Stimulated activated CD4-positive, alpha-beta T cell treated with anti-CD3 and anti-CD28 coated beads, Interleukin-15, amount 100 ng/mL, for 1 hour (primary cell): ENCODE measurements at places on chromosomes 16 and 17.

- DNase-seq, result no peak
These were observed 23.3 kb downstream of the CPNE2 start for GRCh38 chr16:57115514-57116182.

DNA sequence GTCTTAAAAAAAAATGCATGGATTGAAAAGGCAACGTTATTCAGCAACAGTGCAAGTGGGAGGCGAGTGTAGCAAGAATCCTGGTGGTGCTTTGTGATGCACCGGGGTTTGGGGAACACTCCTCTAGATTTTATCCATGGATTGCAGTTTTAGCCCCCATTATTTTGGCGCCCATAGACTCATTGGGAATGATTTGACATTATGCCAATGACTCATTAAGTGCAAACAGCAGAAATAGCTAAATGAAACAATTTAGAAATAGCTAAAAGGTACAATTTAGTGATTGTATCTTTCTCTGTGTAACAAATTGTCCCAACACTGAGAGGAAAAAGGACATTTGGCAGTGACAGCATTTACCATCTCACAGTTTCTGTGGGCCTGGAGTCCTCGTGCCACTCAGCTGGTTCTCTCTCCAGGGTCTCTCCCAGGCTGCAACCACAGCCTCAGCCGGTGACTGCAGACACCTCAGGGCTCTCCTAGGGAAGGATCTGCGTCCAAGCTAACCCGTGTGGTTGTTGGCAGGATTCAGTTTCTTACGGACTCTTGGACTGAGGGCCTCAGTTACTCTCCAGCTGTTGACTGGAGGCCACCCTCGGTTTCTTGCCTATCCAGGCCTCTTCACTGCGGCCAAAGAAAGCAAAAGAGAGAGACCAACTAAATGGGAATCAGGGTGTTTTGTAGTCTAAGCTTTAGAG, 398.7 kb downstream of the SNX29 start:
- DNase-seq, result no peak

DNA sequence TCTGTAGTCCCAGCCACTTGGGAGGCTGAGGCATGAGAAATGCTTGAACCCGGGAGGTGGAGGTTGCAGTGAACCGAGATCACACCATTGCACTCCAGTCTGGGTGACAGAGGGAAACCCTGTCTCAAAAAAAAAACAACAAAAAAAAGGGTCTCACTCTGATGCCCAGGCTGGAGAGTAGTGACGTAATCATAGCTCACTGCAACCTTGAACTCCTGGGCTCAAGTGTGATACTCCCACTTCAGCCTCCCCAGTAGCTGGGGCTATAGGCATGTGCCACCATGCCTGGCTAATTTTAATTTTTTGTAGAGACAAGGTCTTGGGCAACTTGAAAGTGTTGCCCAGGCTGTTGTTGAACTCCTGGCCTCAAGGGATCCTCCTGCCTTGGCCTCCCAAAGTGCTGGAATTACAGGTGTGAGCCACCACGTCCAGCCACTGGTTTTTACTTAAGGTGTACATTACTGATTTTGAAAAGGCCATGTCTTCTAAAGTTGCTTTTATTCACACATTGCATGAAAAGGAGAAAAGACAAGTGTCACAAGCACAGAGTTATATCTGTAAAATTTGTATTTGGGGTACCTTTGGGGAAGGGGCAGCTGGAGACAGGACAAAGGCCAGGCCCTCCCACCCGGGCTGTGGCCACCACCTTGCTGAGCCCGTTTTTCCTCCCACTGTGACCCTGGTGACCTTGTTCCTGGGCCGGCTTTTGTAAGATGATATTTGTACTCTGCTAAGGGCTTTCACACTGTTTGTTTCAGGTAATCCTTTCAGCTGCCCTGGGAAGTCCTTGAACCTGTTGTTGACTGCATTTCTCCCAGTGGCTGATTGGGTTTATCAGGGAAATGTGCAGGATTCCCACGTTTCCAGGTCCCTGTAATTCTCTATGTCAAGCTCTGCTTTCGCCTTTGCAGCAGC, 11.5 kb downstream of the GPT2 start:
- DNase-seq, result no peak

DNA sequence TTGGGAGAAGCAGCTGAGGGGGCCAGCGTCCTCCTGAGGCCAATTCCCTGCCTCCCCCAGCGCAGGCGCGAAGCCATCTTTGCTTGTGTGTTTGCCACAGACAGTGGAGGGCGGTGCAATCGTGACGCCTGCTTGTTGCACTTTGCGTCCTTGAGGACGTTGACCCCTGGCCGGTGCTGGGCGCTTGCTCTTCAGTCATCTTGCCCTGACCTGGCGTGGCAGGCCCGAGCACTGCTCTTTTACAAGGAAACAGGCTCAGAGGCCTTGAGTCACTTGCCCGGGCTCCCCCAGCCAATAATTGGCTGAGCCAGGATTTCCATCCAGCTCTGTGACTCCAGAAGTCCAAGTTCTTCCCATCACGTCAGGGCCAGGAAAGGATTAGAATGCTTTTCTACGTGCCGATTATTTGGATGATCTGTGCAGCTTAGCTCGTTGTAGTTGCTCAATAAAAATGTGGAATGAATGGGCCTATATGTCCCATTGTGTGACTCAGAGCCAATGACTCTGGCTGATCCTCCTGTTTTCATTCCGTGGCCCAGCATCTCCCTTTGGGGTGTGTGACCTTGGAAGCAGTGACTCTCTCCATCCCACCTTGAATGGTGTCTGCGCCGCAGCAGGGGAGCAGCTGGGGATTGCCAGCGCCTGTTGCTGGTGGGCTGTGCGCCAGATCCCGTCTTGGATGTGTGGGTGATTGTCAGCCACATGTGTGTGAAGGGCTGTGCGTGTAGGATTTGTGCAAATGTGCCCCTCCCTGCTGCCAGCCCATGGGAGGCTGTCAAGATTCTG, 214.1 kb downstream of the SEC14L1 start:
- no peak for DNase-seq

GRCh38 chr16:49458656-49459445, 85.2 kb downstream of the C16orf78 start:
- DNase-seq, result no peak

DNA sequence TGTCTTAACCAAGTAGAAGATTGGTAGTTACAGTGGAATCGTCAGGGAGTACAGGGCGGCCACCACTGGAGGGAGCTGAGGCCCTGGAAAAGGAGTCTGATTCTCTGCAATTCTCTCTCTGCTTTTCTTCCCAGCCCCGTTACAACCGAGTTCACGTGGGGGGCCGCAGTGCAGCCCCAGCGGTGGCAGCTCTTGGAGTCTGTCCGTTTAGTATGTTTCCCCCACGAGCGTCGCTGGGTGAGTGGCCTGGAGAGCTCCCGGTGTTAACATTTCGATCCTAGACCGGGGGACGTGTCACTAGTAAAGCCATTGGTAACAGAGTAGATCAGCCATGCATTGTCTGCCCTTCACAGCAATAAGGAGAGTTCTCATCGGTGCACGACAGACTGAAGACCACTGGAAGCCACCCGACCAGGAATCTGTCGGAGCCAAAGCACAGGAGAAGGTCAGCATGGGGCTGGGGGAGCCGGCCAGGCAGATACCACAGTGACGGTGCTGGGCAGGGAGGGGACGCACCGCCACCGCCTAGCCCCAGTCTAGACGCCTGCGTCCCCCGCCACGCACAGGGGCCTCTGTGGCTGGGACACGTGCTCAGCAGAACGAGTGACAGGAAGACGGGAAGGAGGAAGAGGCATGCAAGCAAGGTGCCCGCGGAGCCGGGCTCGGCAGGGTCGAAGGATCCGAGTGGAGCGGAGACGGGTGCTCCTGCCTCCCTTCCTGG, 15.7 kb downstream of the SLC16A3 start:
- DNase-seq, result no peak

- no peak for DNase-seq
These were observed 274.9 kb upstream of the ZFHX3 start for GRCh38 chr16:73322856-73323255.

GRCh38 chr17:29612094-29612403, 10.7 kb downstream of the CORO6 start:
- DNase-seq, result no peak

DNA sequence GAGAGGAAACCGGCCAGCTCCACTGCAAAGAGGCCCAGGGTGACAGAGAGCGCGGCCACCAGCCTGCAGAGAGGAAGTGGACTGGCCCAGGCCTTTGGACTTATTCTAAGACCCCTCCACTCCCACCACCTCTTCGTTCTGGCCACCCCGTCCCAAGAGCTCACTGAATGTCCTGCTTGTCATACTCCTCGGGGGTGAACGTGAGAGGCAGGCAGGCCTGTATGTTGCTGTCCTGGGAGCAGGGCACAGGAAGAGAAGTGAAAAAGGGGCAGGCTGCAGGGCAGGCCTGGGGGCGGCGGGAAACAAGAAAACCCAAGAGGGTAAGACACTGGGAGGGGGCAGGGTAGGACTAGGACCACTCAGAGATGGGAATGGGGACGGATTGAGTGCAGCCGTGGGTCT, 384 bp downstream of the TMEM107 start:
- DNase-seq, result no peak
